HT-29 (cell line): ENCODE measurements at places on chromosomes 3 and 15. TPM values are rescaled to one million over a fixed set of nuclear protein-coding genes. Genes with fewer than 3 reads are reported as not detected.

PLA2G4E gene
- total RNA-seq, result not detected in 2 replicates

DOCK3 gene
- total RNA-seq, result 0.10 TPM in 1 of 2 replicates, not detected in the other

P2RY13 gene
- total RNA-seq, result not detected in 2 replicates

PP2D1 gene
- total RNA-seq, result not detected in 2 replicates

TAGLN3 gene
- 0.08 TPM in 1 of 2 replicates, not detected in the other for total RNA-seq

UNC13C gene
- total RNA-seq, result not detected in 2 replicates

CDC25A gene
- total RNA-seq, result 16.3 and 33.6 TPM in 2 replicates

LDHAL6B gene
- not detected in 2 replicates for total RNA-seq
